ENCODE measurements at places on chromosomes 7 and 10. TPM values are rescaled to one million over a fixed set of nuclear protein-coding genes. Genes with fewer than 3 reads are reported as not detected.

PPP1R9A gene
- total RNA-seq, result 23.3 TPM

SSC4D gene
- 0.35 TPM for total RNA-seq

GRCh38 chr7:138350701-138351357 lies 109.2 kb upstream of the TRIM24 start:
- DNase-seq, result no peak

DNA sequence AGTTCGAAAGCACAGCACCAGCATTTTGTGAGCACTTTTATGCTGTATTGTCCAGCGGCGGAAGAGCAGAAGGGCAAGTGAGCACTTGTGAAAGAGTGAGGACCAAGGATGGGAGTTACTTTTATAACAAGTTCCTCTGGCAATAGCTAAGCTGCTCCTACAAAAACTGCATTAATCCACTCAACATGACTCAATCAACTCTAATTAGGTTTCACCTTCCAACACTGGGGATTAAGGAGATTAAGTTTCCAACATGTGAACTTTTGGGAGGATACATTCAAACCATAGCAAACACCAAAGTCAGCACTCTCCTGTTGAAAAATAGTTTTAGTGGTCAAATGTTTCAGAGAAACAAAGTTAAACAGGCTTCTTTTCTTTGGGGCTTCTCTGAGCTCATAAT lies 844.5 kb downstream of the REEP3 start:
- no peak for DNase-seq

MRPL43 gene
- 88.4 TPM for total RNA-seq

MYH16 gene
- not detected for total RNA-seq

DNA sequence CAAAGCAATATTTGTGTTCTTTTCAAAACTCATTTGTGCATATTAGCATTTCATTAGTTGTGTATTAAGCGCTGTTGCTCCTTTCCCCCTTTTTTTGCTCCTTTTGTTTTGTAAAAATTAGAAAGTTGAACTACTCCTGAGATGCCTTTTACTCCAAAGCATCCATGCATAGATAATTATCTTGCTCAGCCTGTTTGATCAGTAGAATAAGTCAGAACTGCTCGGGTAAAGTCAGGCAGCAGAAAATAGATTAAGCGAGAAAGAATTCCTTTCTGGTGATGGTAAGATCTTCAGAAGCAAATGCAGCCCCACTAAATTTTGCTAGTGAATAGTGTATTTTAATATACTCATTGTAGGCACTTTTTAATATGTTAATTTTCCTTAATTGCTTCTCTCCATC lies 227.1 kb downstream of the TEX36 start:
- DNase-seq, result no peak

KIAA1549 gene
- 1.4 TPM for total RNA-seq

GRCh38 chr10:35926846-35927245 lies 284.8 kb upstream of the FZD8 start:
- DNase-seq, result no peak

- DNase-seq, result no peak
Observed at GRCh38 chr7:74191231-74191630, 17.1 kb downstream of the EIF4H start.
